Stimulated activated CD8-positive, alpha-beta memory T cell treated with anti-CD3 and anti-CD28 coated beads, Interleukin-15, amount 100 ng/mL, for 1 hour (primary cell): ENCODE measurements at places on chromosomes 12 and 14.

GRCh38 chr14:103698380-103699260, 16.6 kb downstream of the XRCC3 start:
- no peak for DNase-seq

DNA sequence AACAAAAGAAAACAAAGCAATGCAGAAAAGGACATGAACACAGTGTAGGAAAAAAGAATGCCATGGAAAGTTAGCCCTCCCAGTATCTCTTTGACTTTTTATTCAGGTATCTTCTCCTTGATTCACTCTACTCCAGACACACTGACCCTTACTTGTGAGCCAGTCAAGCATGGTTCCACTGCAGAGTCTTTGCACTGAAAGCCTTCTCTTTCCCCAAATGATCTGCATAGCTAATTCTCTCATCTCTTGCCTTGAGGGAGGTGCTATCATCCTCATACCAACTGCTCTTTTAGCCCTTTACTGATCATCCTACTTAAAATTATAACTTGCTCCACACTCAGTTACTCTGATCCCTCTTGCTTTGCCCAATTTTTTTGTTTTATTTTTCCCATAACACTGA, 101.2 kb upstream of the SLC16A7 start:
- no peak for DNase-seq

GRCh38 chr12:85872497-85873091, 1.5 kb upstream of the NTS start:
- no peak for DNase-seq

GRCh38 chr12:4477129-4477528, 31.5 kb upstream of the FGF6 start:
- DNase-seq, result no peak

DNA sequence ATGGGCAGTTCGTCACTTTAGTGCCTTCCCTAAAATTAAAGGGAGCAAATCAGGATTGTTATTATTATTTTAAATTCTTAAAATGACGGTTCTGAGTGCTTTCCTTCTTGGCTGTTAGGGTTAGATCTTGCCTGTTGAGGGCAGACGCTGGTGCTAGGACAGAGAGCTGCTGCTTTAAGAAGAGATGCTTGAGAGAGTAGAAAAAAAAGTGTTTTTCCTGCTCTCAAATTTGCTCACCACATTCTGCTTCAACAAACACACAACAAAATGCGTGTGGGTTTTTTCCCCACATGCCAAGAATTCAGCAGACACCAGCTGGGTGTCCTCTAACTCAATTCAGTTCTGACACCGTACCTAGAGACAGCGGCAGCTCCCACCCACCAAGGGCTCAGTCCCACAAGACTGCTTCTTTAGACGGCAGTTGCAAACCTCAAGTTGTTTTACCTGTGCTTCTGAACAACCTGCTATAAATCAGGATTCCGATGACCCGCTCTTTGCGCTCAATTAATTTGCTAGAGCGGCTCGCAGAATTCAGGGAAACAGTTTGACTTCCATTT, 75.8 kb upstream of the RIN3 start:
- DNase-seq, result no peak

GRCh38 chr14:62956413-62956812, 88.8 kb downstream of the KCNH5 start:
- DNase-seq, result no peak

- DNase-seq, result no peak
These were observed 313.0 kb downstream of the CEP128 start for GRCh38 chr14:80628547-80628946.

DNA sequence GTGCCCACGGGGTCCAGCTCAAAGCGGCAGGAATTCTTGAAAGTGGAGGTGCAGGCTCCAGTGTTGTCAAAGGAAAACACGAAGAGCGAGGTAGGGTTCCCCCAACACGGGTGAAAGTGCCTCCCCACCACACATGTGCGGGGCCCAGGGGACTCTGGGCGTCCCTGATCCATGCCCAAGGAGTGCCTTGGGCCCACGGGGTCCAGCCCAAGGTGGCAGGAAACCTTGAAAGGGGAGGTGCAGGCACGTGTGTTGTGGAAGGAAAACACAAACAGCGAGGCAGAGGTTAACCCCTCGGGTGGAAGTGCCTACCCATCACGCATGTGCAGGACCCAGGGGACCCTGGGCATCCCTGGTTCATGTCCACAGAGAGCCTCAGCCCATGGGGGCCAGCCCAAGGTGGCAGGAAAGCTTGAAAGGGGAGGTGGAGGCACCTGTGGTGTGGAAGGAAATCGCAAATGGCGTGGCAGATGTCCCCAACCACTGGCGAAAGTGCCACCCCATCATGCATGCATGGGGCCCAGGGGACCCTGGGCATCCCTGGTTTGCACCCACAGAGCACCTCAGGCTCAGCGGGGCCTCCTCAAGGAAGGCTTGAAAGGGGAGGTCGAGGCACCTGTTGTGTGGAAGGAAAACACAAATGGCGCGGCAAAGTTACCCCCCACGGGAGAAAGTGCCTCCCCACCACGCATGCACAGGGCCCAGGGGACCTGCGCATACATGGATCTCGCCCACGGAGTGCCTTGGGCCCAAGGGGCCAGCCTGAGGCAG, 584.6 kb downstream of the ALG10 start:
- no peak for DNase-seq

DNA sequence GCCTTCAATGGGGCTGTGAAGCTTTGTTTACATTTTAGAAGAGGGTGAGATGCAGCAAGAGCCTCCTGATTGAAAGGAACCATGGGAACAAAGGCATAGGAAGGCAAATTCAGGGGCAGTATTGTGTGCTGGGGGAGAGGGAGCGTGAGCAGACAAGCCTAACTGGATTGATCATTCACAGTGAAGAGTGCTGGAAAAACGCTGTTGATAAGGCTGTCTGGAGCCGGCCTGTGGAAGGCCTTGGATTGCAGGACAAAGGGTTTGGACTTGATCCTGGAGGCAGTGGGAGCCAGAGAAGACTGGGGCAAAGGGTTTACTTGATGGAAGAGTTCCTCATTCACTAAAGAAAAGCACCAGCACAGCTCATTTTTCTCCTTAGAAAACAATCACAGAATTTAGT, 160.5 kb downstream of the PAH start:
- DNase-seq, result no peak
